ENCODE measurements at places on chromosomes 16 and 17. TPM values are rescaled to one million over a fixed set of nuclear protein-coding genes. Genes with fewer than 3 reads are reported as not detected.

The MYO15A gene
- 4.5 TPM for total RNA-seq

The C1QTNF8 gene
- total RNA-seq: 0.13 TPM

The SLFN12 gene
- 12.2 TPM for total RNA-seq

GRCh38 chr17:39738568-39738901 lies 797 bp downstream of the GRB7 start:
- peak; percentile 63 for DNase-seq

- no peak for DNase-seq
Observed at GRCh38 chr16:19875900-19876299, 8.7 kb downstream of the GPRC5B start.

DNA sequence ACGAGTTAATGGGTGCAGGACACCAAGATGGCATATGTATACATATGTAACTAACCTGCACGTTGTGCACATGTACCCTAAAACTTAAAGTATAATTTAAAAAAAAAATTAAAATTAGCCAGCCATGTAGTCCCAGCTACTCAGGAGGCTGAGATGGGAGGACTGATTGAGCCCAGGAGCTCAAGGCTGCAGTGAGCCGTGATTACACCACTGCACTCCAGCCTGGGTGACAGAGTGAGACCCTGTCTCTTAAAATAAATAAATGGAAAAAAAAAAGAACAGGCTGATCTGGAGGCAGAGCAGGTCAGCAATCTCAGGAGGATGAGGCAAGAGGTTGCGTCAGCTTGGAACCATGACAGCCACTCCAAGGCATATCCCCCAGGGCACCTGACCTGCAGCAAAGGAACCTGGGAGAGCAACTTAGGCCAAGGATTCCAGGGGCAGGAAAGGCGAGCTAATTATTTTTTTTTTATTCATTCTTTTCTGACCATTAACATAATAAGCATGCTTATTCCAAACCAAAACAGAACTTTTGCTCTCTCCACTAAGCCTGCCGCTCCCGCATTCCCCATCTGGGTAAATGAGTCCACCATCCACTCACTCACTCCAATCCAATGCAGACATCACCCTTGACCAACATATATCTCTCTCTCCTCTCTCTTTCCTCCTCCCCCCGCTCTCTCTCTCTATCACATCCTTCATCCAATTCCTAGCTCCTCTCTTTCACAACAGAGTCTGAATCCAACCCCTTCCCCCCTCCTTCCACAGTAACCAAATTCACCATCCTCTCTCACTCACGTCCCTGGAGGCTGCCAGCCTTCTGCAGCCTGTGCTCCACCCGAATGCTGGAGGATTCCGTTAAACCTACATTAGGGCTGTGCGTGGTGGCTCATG lies 47.7 kb downstream of the TK2 start:
- no peak for DNase-seq

GRCh38 chr16:69707920-69708683 lies 18.3 kb downstream of the NQO1 start:
- no peak for DNase-seq

GRCh38 chr16:1909561-1910231 lies 8.5 kb downstream of the HS3ST6 start:
- no peak for DNase-seq

DNA sequence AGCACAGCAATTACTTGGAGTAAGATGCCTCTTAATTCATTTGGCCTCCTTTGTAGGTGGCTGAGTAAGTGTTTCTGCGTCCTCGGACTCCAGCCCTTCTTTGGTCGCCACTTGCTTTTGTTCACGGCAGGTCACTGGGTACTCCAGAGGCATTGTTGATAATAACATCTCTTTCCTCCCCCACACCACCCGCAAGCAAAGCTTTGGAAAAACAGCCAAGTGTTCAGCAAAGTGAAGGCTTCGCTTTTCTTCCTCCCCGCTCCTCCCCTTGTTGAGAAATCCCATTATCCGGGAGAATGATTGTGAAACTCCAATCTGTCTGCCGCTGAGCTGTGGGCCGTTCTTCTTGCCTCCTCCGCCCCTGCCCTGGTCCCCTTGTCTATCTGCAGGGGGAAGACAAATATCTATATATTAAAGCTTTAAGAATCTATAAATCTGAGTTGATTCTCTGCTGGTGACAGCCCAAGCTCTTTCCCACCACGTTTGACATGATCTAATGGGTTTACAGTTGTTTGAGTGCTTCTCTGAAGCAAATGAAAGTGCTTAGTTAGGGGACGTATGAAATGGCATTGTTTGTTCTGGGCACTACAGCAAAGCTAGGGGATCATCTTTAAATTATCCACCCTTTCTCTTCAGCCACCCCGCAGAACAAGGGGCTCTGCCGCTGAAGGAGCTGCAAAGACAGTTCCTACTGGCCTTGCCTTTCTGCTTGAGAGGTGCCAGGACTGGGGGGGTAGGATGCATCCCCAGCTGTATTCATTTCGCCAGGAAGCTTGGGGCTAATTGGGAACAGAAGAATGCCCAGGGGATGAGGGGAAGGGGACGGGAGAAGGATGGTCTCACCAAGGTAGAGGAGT lies 167.1 kb downstream of the CCDC182 start:
- DNase-seq: no peak

DNA sequence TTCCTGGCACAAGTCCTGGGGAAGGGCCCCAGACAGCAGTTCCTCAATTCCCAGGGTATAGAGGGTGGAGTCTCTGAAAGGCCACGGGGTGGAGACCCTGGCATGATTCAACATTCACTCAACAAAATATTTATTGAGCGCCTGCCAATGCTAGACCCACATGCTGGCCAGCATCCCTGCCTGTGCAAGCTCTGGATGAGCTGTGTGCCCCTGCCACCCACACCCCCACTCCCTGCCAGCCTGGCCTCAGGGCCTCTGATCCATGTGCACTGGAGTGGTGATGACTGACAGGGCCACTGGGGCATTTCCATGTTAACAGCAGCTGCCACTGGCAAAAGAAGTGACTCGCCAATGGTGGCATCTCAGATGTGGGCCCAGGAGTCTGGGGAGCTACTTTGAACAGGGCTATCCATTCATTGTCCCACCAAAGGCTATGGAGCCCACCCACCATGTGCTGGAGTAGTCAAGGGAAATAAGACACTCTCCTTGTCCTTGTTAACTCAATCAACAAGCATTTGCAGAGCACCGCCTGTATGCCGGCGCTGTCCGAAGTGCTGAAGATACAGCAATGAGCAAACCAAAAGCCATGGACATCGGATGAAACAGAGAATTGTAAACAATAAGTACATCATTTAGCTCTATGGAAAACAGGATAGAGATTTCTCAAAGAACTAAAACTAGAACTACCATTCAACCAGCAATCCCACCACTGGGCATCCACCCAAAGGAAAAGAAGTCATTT lies 3.0 kb upstream of the PRSS22 start:
- DNase-seq: no peak

GRCh38 chr17:60592750-60593149 lies 7.2 kb upstream of the PPM1D start:
- no peak for DNase-seq

DNA sequence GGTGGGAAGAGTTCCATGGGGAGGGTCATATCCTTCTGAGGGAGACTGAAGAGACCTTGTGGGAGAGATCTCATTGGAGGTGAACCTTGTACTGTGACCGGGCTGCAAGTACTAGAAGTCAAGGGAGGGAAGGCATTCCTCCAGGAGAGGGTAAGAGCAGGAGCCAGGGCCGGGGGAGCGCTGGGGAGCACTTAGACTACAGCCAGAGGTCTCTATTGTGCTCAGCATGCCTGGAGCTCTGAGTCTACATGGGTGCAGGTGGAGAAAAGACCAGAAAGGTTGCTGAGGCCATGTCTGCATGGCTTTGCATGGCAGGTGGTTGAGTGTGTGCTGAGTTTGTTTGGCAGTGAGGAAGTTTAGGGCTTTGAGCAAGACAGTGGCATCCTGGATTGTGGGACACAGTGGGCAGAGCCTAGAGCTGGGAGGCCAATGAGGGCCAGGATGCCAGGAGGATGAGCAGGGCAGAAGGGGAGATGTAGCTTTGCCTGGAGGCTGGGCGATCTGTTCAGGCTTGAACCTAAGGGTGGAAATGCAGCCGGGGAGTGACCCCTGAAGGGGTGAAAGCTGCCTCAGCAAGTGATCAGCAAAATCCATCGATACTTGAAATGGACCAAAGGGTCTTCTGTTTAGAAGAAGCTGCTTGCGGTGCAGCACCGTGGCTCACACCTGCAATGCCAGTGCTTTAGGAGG lies 317.4 kb upstream of the TNRC6C start:
- no peak for DNase-seq

DNA sequence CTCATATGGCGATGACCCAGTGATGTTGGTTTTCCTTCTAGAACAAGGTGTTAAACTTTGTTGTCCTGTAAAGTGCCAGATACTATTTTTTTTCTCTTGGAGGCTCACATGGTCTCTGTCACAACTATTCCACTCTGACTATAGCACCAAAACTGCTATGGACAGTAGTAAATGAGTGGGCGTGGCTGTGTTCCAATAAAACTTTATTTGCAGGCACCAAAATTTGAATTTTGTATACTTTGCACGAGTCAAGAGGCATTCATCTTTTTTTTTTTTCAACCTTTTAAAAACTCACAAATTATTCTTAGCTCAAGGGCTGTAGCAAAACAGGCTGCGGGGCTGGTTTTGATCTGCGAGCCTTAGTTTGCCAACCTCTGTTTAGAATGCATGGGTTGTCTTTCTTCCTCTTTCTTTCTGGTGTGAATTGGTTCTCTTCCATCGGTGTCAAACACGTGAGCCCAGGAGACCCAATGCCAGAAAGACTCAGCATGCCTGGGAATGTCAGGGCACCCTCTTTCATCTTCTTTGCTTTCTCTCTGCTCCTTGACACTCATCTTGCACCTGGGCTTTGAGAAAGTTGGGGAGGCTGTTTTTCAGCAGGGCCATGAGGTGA lies 2.1 kb downstream of the SYT17 start:
- DNase-seq: no peak

Data from WTC11 (cell line).